ENCODE measurements at places on chromosomes 4 and X.
A peak's percentile ranks its signal among the peaks of the same experiment; 100 is the strongest.

- DNase-seq: no peak
Measured at GRCh38 chr4:135538698-135539097, 1337.1 kb upstream of the PABPC4L start.

GRCh38 chr4:182155806-182156205 is 87.4 kb upstream of the TENM3 start:
- no peak for DNase-seq

GRCh38 chr4:41532336-41532735 is 5.6 kb upstream of the LIMCH1 start:
- no peak for DNase-seq

DNA sequence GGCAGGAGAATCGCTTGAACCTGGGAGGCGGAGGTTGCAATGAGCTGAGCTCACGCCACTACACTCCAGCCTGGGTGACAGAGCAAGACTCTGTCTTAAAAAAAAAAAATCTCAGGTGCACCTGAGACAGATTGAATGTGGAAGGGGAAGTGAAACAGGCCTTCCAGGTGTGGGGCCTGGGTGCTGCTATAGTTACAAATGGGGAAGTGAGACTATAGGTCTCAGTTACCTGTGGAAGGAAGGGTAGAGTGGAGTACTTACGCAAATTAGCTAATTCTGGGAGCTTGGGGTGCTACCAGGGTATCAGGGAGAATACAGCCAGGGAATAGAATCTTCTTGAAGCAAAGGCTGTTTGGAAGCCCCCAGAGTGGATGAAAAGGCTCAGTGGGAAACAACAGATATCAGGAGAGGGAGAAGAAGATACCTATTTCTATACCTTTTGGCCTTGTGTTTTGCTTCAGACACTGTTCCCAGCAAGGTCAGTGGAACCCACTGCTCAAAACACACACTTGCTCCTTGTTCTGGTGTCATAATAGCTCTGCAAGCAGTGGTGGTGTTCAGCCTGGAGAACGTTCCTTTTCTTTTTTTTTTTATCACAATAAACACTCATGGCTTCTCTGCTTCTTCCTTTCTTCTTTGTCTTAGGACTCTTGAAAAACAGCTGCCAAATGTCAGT is 7.0 kb downstream of the CD38 start:
- DNase-seq: no peak

GRCh38 chr4:1154523-1155182 is 17.7 kb downstream of the SPON2 start:
- no peak for DNase-seq

GRCh38 chr4:152935631-152936445 is at the start of gene FHDC1:
Gene FHDC1, plus strand, starts transcription at chr4:152936323. Its CDS starts 6,735 bp downstream, at chr4:152943058.
- DNase-seq: no peak

DNA sequence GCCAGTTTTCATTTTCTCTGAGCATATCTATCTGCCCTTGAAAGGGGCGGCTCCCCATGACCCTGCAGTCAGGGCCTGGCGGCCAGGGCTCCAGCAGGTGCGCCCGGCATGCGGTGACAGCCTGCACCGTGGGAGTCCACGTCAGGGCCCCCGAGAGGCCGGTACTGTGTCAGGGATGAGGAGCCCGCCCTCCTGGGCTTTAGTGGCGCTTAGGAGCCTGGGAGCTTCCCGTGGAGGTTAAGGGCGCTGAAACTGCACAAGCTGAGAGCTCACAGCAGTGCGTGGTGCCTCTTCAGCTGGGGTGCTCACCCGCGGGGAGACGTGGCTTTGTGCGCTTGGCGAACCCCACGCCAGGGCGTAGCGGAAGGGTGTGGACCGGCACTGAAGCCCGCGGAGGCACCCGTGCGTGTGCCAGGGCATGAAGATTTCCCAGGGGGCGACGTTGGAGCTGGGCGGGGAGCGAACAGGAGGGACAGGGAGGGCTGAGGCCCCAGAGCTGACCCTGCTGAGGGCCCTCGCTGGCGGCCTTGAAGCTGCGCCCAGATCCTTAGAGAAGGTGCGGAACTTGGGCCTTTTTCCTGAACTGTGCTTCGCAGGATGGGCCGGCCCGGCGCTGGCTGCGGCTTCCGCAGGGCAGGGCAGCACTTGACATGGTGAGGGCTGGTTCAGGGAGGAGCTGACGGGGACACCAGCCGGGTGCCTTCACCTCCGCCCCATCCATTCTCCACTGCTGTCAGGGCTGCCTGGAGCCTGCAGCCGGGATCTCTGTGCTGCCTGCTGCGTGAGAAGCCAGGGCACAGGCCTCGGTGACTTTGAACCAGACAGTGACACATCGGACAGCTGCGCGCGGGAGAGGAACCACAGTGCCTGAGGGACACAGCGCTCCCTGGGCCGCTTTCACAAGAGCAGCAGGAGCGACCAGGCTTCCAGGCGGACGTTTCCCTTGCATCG is 32.9 kb downstream of the HTT-AS start:
- peak; percentile 42 for DNase-seq

GRCh38 chr4:4613126-4613465 is 71.2 kb upstream of the STX18 start:
- no peak for DNase-seq

DNA sequence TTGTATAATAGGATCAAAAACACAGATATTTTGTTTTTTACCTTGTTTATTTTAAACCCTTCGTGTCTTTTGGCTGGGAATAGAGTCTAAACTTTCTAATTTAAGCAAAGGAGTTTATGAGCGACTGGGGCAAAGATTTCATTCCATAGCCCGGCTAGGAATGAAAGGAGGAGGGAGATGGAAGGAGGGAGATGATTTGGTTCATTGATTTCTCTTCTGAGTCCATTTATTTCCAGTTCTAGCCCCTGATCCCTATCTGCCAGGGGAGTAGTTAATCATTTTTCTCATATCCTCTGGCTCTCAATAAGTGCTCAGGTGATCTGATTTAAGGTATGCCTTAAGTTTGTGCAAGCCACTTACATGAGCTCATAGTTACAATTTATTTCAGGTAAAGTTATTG is 120.0 kb downstream of the SPRY1 start:
- no peak for DNase-seq

- DNase-seq: no peak
Measured at GRCh38 chr4:21656832-21657231, 291.7 kb downstream of the KCNIP4 start.

GRCh38 chr4:153010146-153010545 is 74.0 kb downstream of the FHDC1 start:
- DNase-seq: no peak

DNA sequence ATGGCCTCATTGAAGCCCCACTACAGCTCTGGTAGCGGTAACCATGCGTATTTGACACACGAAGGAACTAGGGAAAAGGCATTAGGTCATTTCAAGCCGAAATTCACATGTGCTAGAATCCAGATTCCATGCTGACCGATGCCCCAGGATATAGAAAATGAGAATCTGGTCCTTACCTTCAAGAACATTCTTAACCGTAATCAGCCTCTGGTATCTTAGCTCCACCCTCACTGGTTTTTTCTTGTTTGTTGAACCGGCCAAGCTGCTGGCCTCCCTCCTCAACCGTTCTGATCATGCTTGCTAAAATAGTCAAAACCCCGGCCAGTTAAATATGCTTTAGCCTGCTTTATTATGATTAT is 876 bp downstream of the HPRT1 start:
- no peak for DNase-seq
